ENCODE measurements at places on chromosomes 6 and 20.

DNA sequence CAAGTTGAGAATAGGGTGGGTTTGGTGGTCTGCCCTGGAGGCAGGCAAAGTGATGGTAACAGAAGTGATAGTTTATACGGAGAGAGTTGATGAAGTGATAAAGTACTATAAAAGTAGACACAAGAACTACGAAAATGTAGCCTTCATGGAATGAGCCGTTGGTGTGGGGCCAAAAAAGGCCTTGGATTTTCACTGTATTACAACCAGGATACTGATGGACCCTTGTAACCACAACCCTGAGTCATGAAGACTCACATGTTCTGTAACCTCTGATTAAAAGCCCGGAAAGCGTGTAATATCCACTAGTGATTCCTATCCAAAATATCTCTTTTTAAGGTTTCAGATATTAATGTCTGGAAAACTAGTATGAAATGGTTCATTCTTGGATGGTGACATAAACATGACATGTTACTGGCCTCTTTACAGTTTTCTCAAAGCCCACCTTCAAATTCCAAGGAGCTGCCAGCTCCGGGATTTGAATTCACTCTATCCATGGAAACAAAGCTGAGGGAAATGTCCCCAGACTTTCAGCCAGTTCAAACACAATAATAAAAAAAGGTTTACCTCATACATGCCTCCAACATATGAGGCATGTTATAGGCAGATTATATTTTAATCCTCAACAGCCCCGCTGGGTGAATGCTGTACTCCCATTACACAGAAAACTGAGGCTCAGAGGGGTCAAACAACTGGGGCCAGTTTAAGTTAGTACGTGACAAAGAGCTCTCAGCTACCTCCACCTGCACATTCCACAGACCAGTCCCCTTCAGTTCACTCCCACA, 55.4 kb downstream of the MRPL14 start:
- no peak for DNase-seq

GRCh38 chr6:54391577-54391976, 83.3 kb downstream of the TINAG start:
- DNase-seq: no peak

GRCh38 chr6:73532293-73532692, 11.5 kb upstream of the EEF1A1 start:
- DNase-seq: no peak

DNA sequence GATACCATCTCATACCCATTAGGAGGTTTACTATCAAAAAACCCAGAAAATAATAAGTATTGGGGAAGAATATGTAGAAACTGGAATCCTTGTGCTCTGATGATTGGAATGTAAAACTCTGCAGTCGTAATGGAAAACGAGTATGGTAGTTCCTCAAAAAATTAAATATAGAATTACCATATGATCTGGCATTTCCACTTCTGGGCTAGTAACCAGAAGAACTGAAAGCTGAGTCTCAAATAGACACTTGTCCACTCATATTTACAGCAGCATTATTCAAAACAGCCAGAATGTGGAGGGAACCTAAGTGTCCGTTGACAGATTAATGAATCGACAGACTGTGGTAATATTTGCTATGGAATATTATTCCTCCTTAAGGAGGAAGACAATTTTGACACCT, 44.3 kb downstream of the FOXC1 start:
- DNase-seq: no peak

DNA sequence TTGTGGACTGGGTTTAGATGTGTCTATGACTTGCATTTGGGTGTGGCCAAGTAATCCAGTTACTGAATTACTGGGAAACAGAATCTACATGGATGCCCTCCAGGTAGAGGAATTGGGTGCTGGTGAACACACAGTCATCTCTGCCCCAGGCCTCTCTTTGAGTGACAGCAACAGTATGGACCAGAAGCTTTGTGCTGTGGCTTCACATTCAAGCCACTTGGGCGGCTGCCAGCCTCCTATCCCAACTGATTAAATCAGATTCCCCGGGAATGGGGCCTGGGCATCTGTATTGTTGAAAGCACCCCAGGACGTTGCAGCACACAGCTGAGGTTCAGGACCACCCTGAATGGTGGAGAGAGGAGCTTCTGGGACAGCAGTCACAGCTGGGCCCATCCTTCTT, 144.6 kb downstream of the DHX35 start:
- DNase-seq: no peak

- peak; percentile 53 for DNase-seq
These were observed 397.0 kb downstream of the SMOC2 start for GRCh38 chr6:168838037-168838399.

All from NCI-H510A treated with DMSO at 0.1 percent for 48 hours (cell line).